Astrocyte of the cerebellum (primary cell): ENCODE measurements at places on chromosomes 6 and 20.

DNA sequence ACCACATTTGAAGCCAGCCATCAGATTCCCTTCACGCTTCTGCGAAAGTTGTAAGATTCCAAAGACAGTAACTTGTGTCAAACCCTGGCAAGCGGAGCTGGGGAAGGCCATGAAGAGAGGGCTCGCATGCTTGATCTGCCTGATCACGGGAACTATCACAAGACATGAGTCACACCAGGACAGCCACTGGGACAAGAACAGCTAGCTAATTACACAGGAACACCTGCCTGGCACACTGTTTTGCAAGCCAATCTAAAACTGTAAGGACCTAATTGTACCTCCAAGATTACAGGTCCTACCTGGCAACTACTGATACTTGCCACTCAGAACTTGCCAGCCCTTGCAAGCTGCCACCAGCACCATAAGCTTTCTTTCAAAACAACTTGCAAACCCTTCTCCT, 289.3 kb downstream of the KIF16B start:
- DNase-seq = no peak

GRCh38 chr20:20491110-20491783, 123.3 kb downstream of the INSM1 start:
- peak; percentile 34 for DNase-seq

- DNase-seq = no peak
Observed at GRCh38 chr6:113763876-113764275, 93.3 kb upstream of the MARCKS start.

DNA sequence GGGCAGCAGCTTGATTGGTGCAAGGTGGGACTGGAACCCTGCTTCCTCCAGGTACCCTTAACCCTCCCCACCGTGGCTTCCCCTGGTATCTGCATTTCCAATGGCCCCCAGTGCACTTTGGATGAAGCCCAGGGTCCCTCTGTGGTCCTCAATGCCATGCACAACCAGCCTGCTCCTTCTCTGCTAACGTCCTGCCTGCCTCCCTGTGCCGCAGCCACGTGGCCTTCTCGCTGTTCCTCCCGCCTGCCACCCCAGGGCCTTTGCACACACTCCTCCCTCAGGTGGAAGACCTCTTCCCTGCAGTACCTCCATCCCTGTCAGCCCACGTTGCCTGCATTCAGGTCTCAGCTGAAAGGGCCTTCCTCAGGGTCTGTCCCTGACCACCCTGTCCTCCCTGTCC, 101.6 kb downstream of the BMP7 start:
- no peak for DNase-seq

GRCh38 chr6:11667876-11668275, 110.7 kb downstream of the ADTRP start:
- no peak for DNase-seq

- no peak for DNase-seq
Observed at GRCh38 chr20:58243653-58244410, 15.4 kb upstream of the ANKRD60 start.

- no peak for DNase-seq
Observed at GRCh38 chr6:136723780-136724179, 68.5 kb downstream of the MAP3K5 start.

GRCh38 chr6:170403451-170403850, 96.9 kb downstream of the FAM120B start:
- peak; percentile 76 for DNase-seq

- peak; percentile 58 for DNase-seq
Observed at GRCh38 chr6:134809130-134809529, 140.8 kb downstream of the ALDH8A1 start.

- no peak for DNase-seq
Observed at GRCh38 chr6:145080651-145081050, 654.7 kb downstream of the EPM2A start.

GRCh38 chr6:152233547-152234320, 403.4 kb downstream of the SYNE1 start:
- DNase-seq = no peak

DNA sequence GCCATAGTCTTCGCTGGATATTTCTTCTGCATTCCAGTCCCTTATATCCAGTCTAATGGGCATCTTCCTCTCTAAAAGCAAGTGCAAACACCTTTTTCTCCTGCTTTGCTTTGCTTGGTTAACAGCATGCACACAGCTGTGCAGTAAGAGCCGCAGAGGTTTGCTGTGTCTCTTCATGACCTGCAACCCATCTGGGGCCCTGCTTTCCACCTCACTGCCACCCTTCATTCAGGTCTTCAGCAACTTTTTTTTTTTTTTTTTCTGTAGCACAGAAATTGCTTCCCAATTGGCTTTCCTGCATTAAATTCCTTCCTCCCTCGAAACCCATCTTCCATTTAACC, 14.4 kb downstream of the NEDD9 start:
- DNase-seq = no peak

DNA sequence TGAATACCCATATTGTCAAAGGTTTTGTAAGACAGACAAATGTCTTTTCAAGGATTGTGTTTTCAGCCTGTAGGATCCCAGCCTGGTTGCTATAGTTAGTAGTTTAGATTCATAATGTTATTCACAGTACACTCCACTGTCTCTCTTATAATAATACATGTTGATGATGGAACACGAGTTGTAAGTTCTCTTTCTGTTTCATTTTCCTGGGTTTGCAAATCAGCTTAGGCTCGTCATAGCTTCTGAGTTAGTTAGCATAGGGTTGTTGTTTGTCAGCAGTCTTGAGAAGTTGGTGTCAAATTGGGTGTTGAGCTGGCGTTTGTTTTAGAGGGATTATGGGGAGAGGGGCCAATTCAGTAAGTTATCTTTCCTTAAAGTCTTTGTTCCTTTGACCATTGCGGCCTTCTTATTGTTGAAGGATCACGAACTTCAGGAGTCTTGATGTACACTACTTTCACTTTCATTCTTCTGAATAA, 45.8 kb downstream of the QKI start:
- peak; percentile 42 for DNase-seq

DNA sequence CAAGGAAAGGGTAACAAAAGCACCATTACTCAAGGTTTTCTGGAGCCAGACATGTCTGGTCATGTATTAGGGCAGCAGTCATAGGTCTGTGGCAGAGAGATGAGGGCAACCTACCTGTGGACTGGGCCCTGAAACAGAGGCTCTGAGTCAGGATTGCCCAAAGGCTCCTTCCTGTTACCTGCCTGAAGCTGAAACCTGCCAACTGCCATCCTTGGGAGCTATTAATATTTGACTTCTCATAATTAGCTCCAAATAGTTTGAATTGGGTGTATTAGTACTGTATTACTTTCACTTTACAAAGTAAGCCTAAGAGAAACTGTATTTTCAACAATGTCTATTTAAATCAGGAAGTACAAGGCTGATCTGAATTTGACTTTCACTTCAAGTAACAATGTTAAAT, 72.0 kb upstream of the TBX18 start:
- no peak for DNase-seq
